ENCODE measurements at places on chromosomes 7 and 10.

- no peak for DNase-seq
These were observed 6.8 kb upstream of the KIAA1217 start for GRCh38 chr10:24202181-24202570.

GRCh38 chr10:62635127-62635526, 169.4 kb upstream of the ADO start:
- DNase-seq = no peak

DNA sequence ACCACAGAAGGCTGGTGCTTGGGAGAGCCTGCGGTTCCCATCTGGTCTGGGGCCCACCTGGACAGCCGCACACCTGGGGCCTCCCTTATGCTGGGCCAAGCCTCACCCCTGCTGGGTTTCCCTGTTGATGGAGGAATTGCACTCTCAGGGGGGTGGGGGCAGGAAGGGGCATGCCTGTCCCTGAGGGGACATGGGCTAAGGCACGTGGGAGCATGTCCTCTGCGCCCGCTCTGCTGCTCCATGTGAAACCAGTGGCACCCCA, 43.4 kb downstream of the OAT start:
- no peak for DNase-seq

DNA sequence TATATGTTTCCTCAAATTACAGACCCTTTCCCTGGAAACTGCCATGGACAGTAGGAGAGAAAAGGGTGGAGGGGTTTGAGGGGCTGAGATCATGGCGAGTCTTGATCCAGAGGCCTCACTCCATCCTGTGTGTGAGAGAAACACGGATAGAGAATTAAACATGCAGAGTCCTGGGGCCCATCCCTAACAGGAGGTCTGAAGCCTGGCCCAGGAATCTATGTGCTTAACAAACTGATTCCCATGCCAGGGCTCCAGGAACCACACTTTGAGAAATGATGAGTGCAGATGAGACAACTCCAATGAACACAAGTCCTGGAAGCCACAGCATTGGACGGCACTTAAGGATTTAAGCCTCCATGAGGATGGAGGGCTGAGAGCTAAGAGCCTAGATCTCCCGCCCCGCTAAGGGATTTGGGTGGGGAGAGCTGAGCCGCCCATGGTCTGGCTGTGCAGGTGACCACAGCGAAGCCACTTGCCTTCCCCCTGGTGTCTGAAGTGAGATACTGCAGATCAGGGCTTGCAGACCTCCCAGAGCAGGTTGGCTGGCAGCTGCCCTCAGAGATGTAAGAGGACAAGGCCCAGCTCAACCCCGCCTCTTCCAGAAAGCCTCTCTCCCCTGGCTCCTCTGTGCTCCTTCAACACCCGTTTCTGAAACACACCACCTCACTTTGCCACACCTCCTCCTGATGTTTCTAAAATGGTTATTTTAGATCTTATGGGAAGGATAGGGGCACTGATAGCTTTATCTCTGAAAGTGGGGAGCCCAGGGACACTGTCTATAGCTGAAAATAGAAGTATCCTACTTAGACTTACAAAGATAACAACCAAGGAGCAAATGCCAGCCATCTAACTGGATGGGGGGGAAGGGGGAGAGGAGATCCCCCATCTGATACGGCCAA, 24.8 kb upstream of the EIF5AL1 start:
- DNase-seq = no peak

DNA sequence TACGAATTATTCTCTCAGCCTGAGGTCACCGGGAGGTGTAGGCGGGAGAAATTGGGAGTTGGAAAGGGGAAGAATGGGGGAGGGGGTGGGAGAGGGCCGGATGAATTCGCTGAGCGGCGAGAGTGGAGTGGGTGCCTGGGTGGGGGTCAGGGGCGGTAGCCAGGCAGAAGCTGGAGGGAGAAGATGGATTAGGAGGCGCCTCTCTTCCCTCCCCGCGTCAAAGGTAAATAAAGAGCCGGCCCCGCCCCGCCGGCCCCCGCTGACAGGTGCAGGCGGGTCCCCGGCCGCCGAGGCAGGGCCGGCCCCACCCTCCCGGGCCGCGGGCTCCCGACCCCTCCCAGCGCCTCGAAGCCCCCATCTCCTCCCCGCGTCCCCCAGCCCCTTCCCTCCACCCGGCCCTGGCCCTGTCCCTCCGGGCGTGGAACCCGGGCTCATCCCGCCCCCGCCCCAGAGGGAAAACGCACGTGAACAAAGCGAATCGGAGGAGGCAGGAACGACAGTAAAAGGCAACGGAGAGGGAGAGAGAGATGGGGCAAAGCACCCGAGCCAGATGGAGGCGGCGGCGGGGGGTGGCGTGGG, 872 bp downstream of the FAM131B start:
- no peak for DNase-seq

DNA sequence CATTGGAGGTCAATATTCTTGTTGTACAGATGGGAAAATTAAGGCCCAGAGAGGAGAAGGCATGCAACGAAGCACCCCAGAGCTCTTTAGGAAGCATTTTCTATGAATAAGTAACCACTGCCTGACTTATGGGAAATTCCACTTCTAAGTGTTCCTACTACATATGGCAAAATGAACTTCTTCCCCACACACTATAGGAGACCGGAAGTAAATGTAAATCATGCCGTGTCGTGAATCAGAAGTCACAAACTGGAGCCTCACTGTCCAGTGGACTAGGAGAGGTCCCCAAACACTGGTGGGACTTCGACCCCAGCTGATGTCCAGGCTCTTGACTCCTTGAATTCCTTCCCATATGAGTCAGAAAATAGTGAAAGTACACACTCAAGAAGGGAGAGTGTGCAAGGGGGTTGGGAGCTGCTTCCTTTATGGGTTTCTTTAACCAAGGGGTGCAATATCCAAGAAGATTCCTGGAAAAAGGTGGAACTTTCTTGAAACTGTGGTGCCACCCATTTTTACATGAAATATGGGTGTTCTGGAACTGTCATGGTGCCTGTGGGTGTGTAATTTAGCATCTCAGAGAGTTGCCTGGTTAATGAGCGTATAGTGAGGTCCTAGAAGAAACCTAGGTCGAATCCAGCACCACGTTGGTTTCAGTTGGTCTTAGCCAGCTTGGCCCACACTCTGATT, 6.7 kb downstream of the RASSF4 start:
- no peak for DNase-seq

DNA sequence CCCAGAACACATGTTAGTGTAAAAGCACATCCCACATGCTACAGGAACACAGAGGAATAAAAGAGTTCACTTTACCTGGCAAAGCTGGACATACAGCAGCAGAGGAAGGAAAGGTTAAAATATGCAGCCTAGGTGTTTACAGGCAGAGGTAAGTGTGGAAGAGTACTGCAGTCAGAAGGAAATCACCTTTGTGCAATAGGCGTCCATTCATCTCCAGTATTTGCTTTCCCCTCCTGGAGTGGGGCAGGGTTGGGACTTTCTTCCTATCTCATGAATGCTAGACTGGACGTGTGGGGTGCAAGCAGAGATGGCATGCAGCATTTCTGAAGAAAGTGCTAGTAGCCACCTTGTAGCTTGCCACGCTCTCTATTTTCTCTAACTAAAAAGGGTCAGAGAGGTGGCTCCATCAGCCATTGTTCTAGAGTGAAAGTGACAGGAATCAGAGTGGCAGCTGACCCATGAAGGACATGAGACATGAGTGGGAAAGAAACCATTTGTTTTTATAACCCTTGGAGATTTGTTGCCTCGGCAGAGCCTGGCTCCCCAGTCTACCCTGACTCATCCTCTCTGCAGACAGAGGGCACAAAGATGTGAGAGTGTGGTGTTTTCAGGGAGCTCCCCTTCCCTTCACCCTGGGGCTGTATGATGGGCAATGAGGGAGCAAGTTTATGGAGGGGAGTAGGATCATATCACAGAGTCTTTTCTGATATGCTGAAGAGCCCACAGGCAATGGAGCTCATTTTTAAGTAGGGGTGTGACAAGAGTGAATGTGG, 101.2 kb upstream of the SEC61G start:
- DNase-seq = no peak

DNA sequence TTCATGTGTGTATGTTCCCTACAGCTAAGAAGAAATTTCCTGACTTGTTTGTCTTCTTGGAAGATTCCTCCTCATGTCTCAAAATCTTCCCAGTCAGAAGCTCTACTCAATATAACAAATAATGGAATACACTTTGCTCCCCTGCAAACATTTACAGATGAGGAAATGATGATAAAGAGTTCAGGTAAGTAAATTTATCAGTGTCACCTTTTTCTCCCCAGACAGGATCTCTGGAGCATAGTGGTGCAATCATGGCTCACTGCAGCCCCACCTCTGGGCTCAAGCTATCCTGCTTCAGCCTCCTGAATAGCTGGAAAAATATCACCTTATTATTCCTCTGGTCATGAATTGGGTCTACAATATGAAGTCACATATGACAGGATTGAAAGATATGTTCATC, 25.5 kb downstream of the ACADSB start:
- no peak for DNase-seq

DNA sequence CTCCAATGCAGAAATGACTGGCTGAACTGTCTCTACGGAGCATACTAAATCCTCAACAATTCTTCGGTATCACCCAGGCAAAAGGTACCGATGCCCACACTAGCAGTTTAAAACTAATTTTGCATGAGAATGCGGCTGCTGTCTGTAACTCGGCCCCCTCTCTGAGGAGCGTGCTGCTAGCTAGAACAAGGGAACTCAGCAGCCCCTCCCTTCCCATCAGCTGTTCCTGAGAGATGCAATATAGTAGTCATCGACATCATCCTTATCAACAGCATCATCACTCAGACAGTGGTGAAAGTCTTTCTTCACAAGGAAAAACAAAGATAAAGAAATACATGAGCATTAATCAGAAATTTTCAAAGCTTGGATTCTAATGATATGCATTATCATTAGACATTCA, 189.1 kb upstream of the FRMD4A start:
- DNase-seq = no peak
